ENCODE measurements at places on chromosomes 16 and 17.

GRCh38 chr17:38509772-38510420, 81.6 kb downstream of the ARHGAP23 start:
- no peak for DNase-seq

- no peak for DNase-seq
These were observed 8.1 kb downstream of the C1QL1 start for GRCh38 chr17:44959821-44960531.

- DNase-seq: no peak
These were observed 1.9 kb downstream of the PHF23 start for GRCh38 chr17:7237266-7237760.

DNA sequence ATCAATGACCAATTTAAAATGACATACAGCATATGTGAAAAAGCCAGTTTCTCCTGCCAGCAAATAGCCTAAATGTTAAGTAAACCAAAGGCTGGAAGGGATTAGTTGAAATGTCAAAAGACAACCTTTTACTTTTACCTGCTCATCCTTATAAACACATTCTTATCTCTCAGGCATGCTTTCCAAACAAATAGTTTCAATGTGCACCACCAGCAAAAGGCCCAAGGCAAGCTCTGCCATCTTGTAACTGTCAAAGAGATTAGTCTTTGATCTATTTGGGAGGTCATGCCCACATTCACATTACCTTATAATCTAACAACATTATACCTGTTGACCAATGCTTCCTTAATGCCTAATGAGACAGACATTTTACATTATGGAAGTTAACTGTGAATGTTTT, 132.2 kb upstream of the NACA2 start:
- no peak for DNase-seq

GRCh38 chr16:56479469-56479868, 28.1 kb downstream of the OGFOD1 start:
- no peak for DNase-seq

GRCh38 chr17:9763643-9764042, 27.7 kb downstream of the DHRS7C start:
- no peak for DNase-seq

DNA sequence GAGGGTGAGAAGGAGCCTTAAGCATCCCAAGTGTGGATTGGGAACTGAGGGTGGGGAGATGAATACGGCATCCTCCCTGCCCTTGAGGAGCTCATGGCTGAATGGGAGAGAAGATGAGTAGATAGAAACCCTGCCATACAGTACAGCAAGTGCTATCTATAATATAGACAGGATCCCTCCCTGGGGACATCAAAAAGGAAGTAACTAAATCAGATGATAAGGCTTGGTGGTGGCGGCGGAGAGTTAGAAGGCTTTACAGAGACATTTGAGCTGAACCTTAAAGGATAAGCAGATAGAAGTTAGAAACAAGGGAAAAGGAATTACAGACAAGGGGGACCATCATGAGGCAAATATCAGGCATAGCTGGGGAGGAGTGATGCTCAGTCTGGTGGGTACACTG, 67.5 kb upstream of the TMEM132E start:
- DNase-seq: no peak

DNA sequence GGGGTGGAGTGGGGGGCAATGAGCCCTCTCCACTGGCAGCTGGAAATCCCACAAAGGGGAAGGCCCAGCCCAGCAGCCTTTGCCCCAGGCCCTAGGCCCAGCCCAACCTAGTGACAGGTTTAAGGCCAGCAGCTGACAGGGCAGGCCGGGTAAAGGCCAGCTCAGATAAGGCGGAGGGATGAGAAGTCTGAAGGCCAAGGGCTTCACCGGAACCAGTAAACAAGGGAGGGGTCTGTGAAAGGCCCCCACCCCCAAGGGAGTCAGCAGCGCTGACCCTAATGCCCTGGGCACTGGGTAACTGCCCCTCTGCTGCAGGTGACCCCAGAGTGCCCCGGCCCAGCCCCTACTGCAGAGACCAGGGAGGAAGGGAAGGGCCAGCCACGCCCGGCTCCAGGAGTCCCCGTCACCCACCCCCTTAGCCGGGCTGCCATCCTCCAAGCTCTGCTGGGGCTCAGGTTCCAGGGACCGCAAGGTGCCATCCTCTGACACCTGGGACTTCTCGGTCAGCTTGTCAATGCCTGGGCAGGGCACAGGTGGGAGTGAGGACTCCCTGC, 17.5 kb downstream of the OTOP3 start:
- DNase-seq: no peak

DNA sequence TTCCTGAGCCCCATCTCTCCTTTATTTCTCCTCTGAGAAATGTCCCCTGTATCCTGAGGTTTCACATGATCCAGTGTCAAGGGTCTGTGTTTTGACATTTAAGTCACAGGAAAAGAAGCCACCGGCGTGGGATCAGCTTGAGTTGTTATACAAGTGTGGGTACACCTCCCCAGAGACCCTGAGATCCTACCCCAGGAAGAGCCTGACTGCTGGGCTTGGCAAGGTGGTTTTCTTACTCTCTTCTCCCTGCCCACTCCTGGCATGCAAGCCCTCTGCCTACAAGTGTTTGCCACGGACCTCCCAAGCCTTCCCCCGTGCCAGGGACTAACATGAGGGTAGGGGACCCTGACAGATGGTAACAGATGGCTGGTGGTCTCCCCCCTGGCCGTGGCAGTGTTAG, 2.8 kb upstream of the ARHGAP27 start:
- DNase-seq: no peak

GRCh38 chr16:59047114-59047513, 313.0 kb upstream of the GOT2 start:
- no peak for DNase-seq

GRCh38 chr16:58862334-58863021, 128.4 kb upstream of the GOT2 start:
- DNase-seq: no peak

All from CMK (cell line).